ENCODE measurements at places on chromosomes 4 and X.

GRCh38 chrX:132559101-132559500 lies 70.3 kb upstream of the MBNL3 start:
- no peak for ATAC-seq

DNA sequence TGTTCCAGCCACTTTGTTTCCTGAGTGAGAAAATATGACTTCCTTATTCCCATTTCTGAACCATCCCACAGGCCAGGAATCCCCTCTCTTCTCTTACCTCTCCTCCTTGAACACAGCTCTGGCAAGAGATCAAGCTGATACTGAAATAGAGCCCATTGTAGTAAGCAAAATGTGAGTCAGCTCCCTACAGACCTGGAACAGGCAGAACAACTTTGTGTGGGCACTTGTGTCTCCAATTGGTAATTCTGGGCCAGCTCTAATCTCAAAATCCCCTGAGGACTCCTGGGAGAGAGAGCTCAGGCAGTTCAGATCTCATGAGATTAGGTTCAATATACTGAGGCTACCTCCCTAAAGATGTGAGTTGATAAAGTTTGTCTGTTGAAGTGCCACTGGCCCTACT lies 213.5 kb downstream of the GUCY2F start:
- no peak for ATAC-seq

GRCh38 chr4:180281724-180282123 lies 1961.5 kb upstream of the TENM3 start:
- no peak for ATAC-seq

- no peak for ATAC-seq
Measured at GRCh38 chr4:110735686-110736085, 112.8 kb upstream of the PITX2 start.

DNA sequence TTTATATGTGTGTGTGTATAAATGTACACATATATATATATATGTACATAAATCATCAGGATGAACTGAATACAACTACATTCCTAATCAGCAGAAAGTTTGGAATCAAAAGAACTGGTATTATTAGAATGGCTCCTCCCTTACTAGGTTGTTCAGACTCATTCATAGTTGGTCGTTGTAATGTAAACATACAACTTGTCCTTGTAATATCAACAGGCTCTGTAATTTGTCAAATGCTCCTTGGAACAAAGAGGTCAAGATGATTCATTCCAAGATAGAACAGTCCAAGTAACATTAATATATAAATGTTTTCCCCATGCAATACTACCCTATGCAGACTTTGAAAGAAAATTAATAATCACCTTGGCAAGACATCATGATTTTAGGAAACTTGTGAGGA lies 351.4 kb upstream of the SMIM31 start:
- ATAC-seq: no peak

DNA sequence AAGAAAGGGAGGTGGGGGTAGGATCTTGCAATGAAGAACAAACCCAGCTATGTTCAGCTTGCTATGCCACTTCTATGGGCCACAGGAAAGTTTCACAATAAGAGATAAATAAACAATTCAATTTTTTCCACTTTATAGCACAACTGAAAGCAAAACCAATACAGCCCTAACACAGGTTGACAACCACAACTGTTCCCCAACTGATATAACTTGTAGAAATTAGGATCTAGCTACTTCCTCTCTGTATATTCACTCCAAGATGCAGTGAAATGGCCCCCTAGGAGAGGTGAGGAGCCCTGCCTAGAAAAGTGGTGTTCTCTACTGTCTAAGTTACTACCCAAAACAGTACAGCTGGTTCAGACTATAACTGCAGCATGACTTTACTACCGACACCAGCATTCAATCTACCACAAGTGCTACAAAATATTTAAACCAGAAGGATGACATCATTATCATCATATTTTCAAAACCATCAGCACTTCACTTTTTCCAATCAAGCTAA lies 77.0 kb downstream of the FBXW7 start:
- ATAC-seq: no peak

- peak; percentile 46 for ATAC-seq
Measured at GRCh38 chr4:54657551-54658251, at the start of gene KIT. KIT (plus strand) TSS chr4:54657957; CDS start chr4:54658015, 58 bp downstream.

DNA sequence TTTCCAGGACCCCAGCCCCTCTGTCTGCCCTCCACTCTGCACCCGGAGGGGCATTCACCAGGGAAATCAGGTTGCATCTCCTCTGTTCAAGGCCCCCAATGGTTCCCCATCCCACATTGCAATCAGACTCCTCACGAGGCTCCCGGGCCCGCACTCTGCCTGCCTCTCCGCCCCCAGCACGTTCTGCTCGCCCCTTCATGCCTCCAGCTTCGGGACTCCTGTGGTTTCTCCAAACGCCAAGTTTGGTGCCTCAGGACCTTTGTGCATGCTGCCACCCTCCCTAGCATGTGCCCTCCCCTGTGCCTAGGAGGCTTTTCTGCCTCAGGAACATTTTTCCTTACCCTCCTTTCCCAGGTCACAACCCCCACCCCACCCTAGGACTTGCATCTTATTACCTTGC lies 183.6 kb upstream of the PSAPL1 start:
- ATAC-seq: no peak

DNA sequence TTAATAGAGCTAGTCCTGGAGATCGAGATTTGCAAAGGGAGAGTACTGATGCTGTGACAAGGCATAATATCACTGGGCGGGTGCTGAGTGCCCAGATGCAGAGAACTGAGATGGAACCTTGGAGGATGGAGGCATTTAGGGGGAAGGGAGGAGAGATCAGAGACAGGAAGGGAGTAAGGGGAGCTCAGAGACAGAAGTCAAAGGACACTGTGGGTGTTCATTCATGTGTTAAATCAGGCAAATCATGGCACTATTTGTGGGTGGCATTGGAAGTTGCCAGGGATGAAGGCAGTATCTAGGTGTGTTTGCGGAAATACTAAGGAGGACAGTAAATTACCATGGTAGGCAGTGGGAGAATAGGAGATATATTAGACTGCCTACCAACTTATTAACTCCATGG lies 135.0 kb downstream of the RBM46 start:
- ATAC-seq: no peak

- ATAC-seq: no peak
Measured at GRCh38 chr4:145341381-145341780, 140.3 kb upstream of the SMAD1 start.

- no peak for ATAC-seq
Measured at GRCh38 chr4:110120506-110120905, 77.9 kb downstream of the ELOVL6 start.

- no peak for ATAC-seq
Measured at GRCh38 chrX:133796282-133796681, 189.1 kb downstream of the GPC3 start.

DNA sequence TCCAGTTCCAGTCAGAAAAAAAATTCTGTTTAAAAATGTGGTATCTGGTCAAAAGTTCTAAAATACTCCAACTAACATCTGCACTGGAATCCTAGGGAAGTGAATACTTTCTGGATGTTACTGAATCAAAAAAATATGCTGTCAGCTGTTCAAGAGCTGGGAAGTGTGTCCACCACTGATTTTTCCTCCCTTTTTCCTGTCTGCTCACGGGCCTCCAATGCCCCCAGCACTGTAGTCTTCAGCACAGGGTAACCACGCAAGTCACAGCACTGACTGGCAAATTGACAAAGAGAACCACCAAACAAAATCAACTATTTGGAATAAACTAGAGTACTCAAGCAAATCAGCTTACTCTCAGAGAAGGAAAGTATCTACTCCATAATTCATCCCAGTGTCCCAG lies 9.9 kb downstream of the VEGFC start:
- no peak for ATAC-seq

- peak; percentile 40 for ATAC-seq
Measured at GRCh38 chrX:118756101-118756500, 28.7 kb downstream of the IL13RA1 start.

DNA sequence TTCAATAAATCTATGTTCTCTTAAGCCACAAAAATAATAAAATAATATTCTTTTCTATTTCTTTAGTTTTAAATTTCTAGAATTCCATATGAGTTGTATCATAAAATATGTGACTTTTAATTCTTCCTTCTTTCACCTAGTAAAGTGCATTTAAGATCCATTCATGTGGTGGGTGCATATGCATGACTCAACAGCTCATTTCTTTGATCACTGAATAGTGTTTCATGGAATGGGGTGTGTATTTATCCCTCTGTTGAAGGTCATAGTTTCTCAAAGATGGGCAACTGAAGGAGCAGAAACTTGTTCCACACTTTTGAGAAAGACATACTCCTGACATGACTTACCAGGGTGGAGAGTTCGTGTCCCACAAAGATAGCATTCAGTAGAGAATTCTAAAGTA lies 1230.3 kb upstream of the AGA start:
- ATAC-seq: no peak

DNA sequence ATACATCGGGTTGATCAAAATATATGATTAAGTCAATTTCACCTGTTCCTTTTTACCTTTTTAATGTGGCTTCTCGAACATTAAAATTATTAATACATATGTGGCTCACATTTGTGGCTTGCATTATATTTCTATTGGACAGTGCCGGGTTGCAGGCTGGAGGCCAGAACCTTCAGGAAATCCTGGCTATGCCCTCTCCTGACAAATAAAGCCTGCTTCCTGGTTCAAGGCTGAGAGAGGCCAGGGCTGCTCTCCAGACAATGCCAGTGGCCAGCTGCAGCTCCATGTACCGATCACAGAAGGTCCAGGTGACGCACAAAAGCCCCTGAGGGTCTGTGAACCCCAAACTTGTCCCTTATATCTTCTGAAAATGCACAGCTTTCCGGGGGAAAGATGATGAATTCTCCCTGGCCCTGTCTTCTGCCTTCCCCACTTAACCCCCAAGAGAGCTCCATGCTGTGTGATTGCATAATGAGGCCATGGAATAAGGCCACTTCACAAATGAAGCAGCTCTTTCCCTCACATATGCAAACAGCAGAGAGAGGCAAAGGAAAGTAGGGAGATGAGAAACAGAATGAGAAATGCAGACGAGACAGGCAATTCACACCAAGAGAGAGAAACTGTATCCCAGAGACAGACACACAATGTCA lies 241.2 kb downstream of the BCOR start:
- ATAC-seq: no peak

- no peak for ATAC-seq
Measured at GRCh38 chr4:173367285-173367684, 3.5 kb upstream of the SAP30 start.

- ATAC-seq: no peak
Measured at GRCh38 chr4:67996127-67996526, 32.8 kb upstream of the TMPRSS11A start.

- ATAC-seq: no peak
Measured at GRCh38 chr4:121958777-121959176, 6.9 kb upstream of the TRPC3 start.

DNA sequence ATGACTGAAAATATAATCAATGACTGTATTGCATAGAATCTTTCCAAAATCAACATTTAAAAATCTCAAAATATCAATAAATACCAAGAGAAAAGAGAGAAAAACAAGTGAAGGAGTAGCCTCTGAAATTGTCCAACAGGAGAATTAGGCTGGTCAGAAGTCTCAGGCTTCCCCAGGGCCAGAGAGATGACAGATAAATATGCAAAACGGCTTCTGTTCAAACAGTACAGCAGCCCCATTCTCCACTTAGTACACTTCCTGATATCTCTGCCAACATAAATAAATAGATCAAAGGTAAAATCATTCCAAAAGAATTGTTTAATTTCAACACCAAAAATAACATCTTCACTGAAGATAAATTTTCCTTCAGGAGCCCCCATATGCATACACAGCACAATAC lies 204.7 kb upstream of the GABRA2 start:
- no peak for ATAC-seq

- ATAC-seq: no peak
Measured at GRCh38 chrX:38935561-38935960, 134.3 kb downstream of the MID1IP1 start.

DNA sequence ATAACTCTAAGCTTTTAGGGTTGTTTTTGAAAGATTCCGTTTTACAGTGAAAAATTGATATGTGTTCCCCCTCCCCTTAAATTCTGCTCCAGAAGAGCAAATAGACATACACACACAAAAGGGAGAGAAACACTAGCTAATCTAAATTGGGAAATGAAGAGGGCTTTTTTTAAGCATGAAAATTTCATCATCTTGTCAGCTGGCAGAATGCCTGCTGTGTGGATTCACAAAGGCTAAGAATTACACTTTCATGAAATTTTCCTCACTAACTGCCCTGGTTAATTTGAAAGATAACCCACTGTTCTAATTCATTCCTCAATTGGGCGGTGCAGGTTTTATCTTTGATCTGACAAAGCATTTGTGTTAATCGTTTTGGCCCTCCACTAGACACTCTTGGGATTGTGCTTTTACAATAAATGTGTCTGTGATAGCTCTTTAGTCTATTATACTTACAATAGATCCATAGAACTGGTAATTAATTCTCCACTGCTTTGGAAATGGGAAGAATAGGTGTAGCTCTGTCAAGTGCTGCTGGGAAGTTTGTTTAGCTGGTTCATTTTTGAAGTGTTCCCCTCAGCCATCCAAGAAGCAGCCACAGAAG lies 152.9 kb downstream of the POLA1 start:
- ATAC-seq: no peak

DNA sequence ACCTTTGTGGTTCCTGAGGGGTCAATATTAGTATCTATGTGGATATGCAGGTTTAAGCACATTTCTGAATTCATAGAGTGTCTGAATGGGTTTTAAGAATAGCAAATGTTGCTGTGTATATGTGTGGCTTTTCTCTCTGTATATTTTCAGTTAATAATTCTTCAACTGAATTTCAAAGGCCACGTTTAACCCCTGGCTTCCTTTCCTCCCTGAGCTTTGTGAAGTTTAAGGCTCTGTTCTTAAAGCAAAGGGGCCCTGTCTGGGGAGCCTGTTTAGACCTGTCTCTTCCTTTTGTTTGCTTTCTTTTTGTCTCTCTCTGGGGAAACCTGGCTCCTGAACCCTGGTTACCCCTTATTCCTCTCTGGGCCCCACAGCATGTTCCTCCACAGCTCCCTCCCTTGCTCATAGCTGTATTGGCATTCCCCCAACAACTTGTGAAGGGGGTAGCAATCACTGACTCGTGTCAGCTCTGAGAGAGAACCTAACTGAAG lies 139.1 kb downstream of the COL4A6 start:
- ATAC-seq: no peak

- ATAC-seq: no peak
Measured at GRCh38 chr4:101643186-101643837, 147.2 kb upstream of the BANK1 start.

- ATAC-seq: no peak
Measured at GRCh38 chr4:101239665-101240064, 107.7 kb downstream of the PPP3CA start.

DNA sequence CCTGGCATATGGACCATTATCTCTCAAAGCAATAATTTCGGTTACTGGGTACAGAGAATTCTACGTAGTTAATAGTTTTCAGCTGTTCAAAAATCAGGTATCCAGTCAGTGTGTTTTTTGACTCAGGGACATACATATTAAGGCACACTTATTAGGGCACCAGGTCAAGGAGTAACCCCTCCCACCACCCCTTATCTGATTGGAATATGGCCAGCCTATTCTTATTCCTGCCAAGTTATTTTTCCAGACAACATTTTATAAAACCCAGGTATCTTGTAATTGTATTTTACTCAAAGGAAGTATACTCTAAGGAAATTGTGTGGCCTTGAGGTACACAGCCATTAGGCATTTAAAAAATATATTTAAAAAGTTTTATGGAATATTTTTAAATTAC lies 4.3 kb downstream of the ZFX start:
- ATAC-seq: no peak

- ATAC-seq: no peak
Measured at GRCh38 chr4:146338512-146338911, 124.2 kb downstream of the REELD1 start.

GRCh38 chrX:133609166-133609565 lies 193.9 kb upstream of the GPC4 start:
- no peak for ATAC-seq

GRCh38 chr4:139685180-139685579 lies 19.6 kb downstream of the MGST2 start:
- ATAC-seq: no peak

GRCh38 chr4:108337923-108338322 lies 169.2 kb upstream of the LEF1 start:
- ATAC-seq: no peak

Measured in gastroesophageal sphincter (tissue), 4 donors.